BJ (cell line): ENCODE measurements at places on chromosomes 1 and 21.
A peak's percentile ranks its signal among the peaks of the same experiment; 100 is the strongest.

DNA sequence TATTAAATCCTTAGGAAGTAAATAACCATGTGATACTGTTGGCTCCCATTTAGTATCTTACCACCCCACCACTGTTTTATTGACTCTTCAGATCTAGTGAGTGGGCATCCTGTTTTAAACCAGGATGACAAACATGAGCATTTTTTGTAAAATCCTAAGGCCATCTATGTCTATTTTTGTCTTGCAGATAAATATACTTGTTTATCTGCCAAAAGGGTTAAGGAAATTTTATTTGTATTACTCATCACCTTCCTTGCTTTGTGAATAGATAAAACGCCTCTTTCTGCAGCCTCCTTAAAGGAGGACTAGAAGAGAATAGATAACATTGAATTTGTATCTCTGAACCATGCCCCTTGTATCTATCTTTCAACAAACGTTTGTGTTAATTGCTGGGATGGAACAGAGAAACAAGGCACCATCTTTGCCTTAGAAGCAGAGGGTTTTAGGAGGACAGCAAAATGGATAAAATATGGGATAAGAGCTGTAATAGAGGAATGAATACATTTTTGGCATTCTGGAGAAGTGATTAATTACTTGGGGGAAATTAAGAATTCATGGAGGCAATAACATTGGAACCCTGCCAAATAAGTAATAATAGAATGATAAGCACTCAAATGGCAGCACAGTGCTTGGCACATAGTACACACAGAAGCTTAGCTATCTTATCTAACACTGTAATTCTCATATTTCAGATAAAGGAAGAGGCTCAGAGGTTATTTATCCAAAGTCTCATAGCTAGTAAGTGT lies 14.7 kb downstream of the YTHDF2 start:
- DNase-seq, result peak; percentile 27

- DNase-seq, result no peak
Measured at GRCh38 chr1:94279038-94279437, 41.7 kb upstream of the ARHGAP29 start.

DNA sequence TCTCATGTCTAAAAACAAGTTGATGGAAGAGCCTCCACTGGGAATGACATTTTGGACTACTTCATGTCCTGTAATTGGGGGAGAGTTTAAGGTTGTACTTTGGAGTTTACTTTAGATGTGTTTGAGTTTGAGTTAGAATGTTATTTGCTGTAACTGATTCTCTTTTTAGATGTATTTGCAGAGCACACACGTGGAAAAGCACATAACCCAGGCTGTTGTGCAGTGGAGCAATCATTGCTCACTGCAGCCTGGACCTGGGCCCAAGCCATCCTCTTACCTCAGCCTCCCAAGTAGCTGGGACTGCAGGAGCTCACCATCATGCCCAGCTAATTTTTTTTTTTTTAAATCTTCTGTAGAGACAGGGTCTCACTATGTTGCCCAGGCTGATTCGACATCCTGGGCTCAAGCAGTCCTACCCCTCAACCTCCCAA lies 36.7 kb upstream of the SH3D21 start:
- no peak for DNase-seq

- no peak for DNase-seq
Measured at GRCh38 chr1:40903106-40903505, 40.9 kb upstream of the CITED4 start.

GRCh38 chr21:45989355-45990048 lies 7.9 kb downstream of the COL6A1 start:
- no peak for DNase-seq

DNA sequence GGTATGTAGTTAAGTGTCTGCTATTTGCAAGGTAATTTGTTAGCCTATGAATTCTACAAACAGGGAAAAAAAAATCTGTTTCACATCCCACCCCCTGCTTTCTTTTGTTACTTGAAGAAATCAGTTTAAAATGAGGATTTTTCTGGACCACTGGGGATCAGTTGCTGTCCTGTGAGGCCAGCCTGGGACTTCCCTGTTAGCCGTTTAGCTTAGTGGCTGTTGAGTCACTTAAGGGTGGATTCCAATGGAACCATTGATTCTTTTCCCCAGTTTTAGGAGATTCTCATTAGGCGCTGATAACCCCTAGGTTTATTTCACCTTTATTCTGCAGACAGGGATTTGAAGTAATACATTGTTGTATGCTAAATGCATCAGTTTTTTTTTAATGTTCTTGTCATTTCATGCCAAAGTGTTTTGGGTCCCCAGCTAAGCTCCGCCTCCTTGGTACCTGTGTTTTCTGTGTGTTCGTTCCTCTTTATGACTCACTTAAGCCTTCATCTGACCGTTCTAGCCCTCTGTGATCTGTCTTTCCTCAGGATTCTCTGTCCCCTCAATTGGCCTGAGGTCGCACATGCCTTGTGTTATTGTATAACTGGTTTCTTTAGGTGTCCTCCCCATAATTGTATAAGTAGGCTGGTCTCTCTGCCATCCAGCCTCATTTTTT lies 59.3 kb downstream of the NOS1AP start:
- no peak for DNase-seq

DNA sequence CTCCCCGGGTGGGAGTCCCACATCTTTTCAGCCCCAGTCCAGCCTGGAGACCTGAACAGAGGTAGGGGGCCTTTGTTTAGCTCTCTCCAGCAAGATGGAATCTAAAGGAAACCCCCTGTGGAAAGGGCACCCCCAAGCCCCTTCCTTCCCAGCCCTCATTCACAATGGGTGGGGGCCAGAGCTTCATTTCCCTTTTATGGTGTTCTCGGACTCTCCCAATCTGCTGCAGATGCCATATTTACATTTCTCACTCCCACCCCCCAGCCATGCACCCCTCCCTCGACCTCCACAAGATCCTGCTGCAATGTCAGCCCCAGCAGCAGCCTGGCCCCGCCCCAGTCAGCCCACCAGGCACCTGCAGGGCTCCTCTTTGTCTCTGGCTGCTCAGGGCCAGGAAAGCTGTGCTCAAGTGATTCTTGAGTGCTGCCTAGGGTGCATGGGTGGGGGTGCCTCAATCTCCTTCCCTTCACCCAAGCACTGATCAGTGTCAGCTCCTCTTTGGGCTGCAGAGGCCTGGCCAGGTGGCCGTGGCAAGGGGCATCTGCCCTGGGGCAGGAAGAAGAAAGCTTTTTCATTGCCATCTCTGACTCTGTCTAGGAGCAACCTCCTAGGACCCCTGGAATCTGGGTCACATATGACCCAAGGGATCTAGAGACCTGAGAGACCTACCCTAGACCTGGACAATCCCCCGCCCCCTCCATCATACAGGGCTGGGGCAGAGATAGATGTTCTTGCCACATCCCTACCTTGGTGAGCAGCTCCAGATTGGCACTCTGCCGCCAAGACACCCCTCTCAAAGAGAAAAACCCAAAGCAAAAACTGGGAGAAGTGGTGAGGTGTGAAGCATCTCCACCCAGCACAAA lies 1.7 kb downstream of the KIF21B start:
- no peak for DNase-seq

GRCh38 chr1:67440339-67440738 lies 10.1 kb upstream of the SERBP1 start:
- no peak for DNase-seq

DNA sequence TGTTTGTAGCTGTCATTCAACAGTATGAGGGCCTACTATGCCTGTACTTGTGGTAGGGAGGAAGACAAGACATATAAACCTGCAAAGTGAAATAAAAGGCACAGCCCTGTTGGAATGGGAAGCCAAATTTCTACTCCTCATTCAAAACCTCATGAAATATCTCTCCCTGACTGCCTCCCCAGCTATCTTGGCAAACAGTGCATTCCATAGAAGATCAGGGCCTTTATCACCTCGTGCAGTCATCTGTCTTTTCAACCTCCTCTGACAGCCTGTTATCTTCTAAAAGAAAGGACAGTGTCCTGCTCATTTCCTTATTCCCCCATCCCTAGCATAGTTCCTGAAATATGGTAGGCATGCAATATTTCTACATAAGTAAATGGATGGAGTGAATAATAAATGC lies 71.0 kb downstream of the SH3GLB1 start:
- no peak for DNase-seq

GRCh38 chr1:237983496-237983895 lies 92.8 kb upstream of the ZP4 start:
- no peak for DNase-seq

- no peak for DNase-seq
Measured at GRCh38 chr21:26093122-26093521, 77.4 kb downstream of the APP start.

- DNase-seq, result no peak
Measured at GRCh38 chr1:111489604-111490003, 13.8 kb downstream of the ADORA3 start.

DNA sequence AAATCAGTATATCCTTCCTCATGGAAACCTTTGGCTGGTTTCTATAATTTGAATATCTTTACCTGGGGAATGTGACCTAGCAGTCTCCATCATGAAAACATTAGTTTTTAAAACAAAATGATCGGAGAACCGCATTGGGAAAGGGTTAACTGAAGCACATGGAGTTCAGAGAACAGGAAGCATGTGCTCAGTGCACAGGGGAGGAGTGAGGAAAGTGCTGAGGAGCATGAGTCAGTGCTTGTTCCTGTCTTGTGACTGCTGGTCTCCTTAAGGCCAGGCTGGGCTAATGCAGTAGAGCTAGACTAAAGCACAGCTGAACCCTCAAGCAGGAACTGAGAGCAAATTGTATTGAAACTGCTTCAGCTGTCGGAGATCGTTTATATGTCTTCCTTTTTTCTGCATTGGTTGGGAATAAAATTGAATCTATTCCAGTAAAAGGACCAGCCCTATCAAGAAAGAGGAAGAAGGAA lies 5.8 kb downstream of the IFI16 start:
- peak; percentile 42 for DNase-seq

GRCh38 chr1:51583532-51583931 lies 33.4 kb upstream of the OSBPL9 start:
- no peak for DNase-seq

DNA sequence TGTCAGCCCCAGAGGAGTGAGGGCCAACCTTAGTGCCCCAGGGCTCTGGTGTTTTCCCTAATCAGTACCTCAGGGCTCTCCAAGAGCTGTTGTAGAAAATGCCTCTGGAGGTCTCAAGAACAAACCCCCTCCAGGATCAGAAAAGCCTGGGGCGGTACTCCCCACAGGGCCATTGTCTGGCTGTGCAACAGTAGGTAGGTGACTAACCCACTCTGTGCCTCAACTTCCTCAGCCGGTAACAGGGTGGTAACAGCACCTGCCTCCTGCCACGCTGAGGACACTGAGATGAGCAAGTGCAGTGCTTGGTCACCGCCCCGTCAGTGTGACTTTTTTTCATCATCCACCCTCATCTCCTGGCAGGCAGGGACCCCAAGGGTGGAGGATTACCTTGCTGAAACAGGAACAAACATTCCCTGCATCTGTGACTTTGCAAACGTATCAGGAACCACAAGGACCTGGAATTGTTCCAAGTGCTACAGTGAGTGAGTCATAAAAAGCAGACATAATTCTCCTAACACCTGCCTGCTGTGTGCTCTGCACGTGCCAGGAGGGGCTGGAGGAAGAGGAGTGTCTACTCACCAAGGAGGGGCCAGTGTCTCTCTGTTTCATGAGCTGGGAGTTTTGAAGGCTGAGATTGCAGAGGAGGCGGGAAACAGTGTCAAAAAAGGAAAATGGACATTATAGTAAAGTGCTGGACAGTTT lies 440.8 kb downstream of the NPHP4 start:
- DNase-seq, result no peak

DNA sequence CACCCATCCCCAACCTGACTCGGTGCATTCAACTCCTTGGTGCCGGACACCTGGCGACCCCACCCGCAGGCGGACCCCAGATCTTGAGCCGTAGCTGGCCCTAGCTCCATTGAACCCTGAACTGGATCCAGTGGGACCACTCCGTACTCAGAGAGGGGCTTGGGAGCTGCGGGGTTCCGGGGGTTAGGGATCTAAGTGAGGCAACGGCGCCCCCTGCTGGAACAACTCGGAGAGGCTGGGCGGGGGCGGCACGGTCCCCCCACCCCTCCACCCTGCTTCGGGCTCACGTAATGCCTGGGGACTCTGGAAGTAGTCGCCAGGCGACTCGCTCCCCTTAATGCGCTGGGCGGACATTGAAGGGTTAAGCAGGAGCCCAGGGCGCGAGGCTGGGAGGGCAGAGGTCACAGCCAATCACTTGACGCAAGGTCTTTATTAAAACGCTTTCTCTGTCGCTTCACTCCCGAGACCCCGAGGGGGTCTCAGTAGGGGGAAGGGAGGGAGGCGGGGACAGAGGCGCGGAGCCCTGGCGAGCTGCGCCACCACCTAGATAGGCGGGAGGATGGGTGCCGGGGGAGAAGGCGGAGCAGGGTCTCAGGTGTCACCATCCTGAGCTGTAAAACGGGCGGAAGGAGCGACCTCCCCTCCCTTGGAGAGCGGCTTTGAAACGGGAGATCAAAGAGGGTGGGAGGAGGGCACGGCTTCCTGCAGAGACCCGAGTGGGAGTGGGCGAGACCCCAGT lies 704 bp upstream of the CRABP2 start:
- no peak for DNase-seq

- no peak for DNase-seq
Measured at GRCh38 chr21:34819357-34819999, 150.7 kb downstream of the CLIC6 start.

GRCh38 chr1:20884513-20884912 lies 97.4 kb upstream of the HP1BP3 start:
- DNase-seq, result no peak

- DNase-seq, result peak; percentile 50
Measured at GRCh38 chr1:39196244-39197215, 8.0 kb upstream of the MACF1 start.

DNA sequence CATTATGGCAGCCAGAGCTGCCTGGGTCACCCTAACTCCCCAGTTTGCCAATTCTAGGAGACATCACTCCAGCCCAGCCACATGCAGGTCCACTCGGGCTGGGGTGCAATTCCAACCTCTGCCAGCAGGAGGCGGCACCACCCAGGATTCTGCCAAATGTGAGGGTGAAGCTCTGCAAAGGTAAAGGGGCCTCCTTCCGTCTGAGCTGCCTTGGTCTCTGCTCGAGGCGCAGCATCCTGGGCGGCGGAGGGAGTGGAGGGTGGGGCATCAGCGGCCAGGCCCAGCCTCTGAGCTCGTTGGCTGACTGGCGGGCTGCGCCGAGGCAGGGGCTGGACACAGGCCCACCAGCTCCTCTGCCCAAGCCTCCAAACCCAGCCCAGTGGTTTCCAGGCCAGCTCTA lies 63.8 kb downstream of the ARHGEF16 start:
- DNase-seq, result no peak

- no peak for DNase-seq
Measured at GRCh38 chr1:227889863-227890405, 57.8 kb downstream of the WNT9A start.
